ENCODE measurements at places on chromosomes 12 and 14.

DNA sequence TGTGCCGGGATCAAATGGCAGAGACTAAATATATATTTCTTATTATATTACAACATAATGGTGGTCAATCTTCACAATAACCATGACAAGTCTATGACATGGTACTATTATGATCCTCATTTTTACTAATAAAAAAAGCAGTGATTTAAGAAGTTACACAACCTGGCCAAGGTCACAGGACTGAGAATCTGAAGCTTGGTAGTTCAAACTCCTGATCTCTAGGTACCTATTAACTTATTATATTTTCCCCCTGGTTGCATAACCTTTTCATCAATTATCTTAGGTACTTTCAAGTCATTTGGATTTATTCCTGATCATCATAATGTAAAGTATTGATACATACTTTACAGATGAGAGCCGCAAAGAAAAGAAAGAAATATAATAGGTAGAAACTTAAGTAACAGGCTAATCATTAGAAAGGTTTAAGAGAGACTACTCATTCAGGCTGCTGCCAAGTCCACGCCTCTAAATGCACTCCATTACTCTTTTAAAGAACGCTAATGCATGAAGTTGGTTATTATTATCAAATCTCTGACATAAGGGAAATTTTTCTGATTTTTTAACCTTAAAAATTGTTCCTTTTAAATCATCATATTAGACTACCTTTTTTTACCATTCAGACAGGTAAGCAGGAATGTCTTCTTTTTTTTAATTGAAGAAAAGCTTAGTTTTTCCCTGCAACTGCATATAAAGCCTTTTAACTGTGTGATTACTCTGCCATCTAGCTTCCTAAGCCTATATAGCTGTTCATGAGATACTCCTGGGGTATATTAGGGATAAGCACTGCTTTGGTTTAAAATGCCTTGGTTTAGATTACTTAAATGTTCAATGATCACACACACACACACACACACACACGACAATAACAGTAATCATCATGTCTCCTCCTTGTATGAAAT is 35.6 kb downstream of the RPS29 start:
- no peak for DNase-seq

GRCh38 chr12:105316931-105317852 is 13.3 kb upstream of the C12orf75 start:
- no peak for DNase-seq

DNA sequence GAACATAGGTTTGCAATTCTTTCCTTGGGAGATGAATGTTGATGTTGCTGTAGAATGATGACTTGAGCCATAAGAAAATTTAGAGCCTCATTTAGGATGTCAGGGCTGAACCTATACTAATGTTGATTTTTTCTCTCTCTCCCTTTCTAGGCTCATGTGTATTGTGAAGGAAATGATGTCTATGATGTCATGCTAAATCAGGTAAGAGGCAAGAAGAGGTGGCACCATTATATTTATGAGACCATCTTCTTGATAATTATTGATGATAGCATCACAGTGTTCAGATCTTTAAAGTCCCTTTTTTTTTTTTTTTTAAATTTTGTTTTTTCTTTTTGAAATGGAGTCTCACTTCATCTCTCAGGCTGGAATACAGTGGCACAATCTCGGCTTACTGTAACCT is 3.3 kb downstream of the PARP2 start:
- no peak for DNase-seq

GRCh38 chr12:6708960-6709394 is 8.4 kb upstream of the PIANP start:
- no peak for DNase-seq

- DNase-seq: no peak
Observed at GRCh38 chr12:57232156-57232756, 2.7 kb downstream of the SHMT2 start.

GRCh38 chr12:54725233-54725843 is 77.2 kb upstream of the DCD start:
- DNase-seq: no peak

DNA sequence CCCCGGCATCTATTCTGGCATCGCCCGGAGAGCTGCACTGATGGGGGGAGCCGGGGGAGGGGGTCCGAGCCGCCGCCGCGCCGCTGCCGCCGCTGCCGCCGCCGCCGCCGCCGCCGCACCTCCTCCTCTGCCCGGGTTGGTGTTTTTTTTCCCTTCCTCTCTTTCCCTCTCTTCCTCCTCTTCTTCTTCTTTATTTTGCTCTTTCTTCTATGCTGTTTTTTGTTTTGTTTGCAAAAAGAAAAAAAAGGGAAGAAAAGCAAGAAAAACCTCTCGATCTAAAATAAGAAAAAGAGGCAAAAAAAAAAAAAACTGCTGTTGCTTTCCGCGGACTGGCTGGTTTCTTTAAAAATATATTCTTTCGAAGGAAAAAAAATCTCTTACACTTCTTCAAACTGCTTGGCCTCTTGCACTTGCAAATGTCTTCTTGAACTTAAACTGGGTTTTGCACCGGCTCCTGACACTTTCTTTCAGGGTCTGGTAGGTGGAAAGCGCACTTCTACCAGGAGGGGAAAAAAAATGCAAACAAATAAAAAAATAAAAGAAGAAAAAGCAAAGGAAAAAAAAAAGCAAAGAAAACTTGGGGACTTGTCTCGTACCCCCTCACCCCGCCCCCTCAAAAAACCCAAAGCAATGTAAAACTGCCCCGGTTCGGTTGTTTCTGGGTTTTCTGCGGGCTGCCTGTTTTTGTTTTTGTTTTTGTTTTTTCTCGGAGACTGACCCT is 616 bp downstream of the BCL11B start:
- DNase-seq: no peak

- DNase-seq: peak; percentile 27
Observed at GRCh38 chr12:48917857-48918537, 7.3 kb downstream of the FKBP11 start.

DNA sequence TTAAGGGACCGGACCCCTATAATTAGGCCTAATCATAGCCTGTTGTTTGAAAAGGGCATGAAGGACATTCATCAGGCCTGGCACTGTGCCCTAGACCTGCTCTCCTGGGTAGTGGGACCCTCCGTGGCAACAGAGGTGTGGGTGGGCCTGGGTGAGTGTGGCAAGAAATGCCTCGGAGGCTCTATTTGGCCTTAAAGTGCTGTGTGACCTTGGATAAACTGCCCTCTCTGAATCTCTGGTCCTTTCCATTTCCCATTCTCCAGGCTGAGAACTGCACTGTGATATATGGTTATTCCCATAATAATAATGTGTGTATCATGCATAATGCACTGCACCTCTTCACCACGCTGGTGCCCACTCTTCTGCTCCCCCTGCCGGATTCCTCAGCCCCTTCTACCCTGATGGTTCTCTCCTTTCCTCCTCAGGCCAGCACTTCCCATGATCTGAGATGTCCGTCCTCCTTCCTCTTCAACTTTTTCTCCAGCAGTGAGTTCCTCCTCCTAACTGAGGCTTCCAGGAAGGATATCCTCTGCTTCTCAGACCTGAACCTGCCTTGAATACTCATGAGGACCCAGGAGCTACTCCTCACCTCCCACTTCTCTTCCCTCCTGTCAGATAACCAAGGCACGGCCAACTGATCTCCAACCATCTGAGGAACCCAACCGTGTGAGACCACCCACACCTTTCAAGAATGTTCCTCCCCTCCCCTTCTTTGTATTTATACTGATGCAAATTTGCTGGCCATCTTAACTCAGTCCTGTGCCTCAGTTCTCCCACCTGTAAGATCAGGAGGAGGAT is 111.0 kb upstream of the PZP start:
- DNase-seq: no peak
